Tibial artery (tissue), 4 donors: ENCODE measurements at places on chromosomes 2 and 18.

DNA sequence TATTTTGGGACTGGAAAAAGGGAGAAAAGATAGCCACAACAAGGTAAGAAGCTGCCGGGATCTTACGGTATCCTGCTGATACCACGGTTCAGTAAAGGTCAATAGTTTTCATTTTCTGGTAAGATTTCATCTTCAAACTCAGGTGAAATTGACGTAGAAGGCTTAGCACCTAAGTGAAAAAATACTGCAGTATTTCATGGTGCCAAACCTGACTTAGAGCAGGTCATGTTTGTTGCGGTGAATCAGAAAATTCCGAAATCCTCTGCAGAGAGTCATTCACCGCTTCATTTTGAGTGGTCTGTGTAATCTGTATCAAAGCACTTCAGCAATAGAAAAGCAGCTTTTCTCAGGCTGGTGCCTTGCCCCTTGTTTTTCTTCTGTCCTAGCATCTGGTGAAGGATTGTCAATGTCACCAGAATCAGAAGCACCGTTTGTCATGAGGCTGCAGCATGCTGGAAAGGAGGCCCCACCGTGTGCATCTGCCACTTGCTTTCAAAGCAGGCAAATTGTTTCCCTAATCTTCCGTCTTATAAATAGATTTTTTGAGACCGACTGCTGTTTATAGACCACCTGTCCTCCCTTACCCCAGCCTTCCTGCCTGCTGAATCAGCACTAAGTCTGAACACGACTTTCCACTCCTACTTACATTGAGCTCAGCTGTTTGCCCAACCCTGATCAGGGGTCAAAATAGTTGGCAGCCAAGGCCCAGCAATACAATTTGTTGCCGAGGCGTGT is 156.3 kb downstream of the EML6 start:
- no peak for DNase-seq

DNA sequence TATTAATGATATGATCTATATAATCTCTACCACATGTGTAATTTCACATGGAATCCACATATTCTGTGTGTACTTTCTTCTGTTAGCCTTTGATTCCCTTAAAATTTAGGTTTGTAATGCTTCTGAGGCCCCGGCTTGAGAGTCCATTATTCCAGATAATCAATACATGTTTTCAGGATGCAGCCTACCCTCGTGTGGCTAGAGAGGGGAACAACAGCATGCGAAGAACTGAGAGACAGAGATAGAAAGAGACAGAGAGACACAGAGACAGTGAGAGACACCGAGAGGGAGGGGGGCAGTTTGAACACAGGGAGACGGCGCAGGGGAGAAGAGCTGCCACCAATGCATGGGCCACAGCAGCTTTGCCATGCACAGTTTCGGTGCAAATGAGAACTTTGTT is 185.4 kb downstream of the SNTG2 start:
- DNase-seq = no peak

DNA sequence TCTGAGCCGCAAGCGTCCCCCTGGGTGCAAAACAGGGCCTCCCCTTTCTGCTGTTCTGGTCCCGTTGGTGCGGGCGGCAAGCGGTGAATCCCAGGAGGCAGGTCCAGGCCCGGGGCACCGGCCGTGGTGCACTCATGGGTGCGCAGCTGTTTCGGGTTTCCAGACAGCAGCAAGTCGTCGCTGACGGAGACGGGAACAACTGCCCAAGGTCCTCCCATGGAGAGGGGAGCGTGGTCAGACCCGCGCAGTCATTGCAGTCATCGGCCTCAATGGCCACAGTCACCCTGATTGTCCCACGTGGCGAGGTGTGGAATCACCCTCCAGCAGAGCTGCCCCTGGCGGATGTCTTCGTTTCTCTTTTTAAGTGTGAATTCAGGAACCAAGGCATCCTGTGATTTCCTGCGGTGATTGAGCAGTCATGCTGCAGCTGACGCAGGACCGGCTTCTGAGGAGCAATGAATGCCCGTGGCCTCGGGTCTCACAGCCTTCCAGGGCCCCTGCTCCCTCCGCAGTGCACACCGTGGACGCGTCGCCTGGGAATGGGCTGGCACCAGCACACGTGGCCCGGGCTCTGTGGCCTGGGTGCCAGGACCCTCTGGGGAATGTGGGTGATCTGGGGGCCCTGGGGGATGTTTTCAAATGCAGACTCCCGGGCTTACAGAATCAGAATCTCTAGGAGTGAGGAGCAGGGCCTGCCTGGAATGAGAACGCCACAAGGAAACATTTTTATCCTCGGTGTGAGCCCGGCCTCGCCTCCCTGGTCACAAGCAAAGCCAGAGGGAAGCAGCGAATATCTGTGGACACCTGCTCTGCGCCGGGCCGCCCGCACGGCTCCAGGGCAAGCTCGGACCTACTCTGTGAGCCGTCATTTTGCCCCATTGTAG is 244.2 kb upstream of the SALL3 start:
- DNase-seq = no peak

DNA sequence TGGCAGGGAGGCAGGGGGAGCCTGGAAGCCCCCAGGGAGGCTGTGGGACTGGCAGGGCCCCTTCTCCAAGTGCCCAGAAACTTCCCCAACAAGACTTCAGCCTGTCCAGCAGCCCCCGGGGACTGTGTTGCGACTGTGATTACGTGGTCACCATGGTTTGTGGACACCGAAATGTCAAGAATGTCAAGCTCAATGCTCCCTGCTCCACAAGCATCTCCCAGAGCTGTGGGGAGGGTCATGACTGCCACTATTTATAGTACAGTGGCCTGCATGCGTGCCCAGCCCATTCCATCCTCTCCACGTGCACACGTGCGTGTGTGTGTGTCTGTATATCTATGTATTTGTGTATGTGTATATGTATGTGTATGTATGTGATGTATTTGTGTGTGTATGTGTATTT is 93.8 kb upstream of the MBOAT2 start:
- no peak for DNase-seq

GRCh38 chr2:28956415-28956826 is 24.7 kb upstream of the TOGARAM2 start:
- DNase-seq = no peak

- DNase-seq = no peak
These were observed 15.3 kb downstream of the FAM168B start for GRCh38 chr2:131077966-131078365.

GRCh38 chr2:64328756-64329155 is 125.2 kb upstream of the LGALSL start:
- no peak for DNase-seq

DNA sequence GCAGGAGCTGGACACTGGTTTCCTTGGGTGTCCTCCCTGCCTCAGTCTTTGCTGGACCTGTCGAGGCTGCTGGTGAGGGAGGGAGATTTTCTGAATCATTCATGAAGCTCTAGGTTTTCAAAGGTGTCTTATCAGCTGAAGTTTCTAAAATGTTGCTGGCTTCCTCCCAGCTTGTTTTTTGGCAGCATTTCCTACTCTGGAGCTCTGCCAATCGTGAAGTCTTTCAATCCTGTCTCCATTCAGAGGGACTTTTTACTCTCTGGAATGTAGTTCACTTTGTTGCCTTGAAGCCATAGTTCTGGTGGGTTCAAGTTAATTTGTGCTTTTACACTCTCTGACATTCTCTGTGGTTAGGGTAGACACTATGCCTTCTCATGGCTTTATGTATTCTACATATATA is 23.9 kb downstream of the SNTG2 start:
- DNase-seq = no peak

GRCh38 chr2:115083225-115083624 is 640.8 kb downstream of the DPP10 start:
- no peak for DNase-seq

DNA sequence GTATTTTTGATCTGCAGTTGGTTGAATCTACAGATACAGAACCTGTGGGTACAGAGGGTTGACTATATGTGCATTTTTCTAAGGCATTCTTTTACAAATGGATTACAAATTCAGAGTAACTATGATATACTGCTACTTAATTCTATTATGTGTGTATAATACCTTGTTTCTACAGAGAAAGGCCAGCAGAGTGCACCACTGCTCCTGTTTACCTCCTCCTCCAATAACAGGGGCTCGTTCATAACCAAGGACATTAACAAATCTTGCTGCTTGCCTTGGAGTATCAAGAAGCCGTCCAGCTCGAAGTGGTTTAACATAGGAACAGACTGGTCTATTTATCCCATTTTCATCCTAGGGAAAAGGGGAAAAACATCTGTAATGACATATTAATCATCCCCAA is 16.4 kb downstream of the CEP76 start:
- DNase-seq = no peak

GRCh38 chr2:237858294-237859081 is 935 bp upstream of the RAMP1 start:
- DNase-seq = peak; percentile 69

- no peak for DNase-seq
These were observed 27.1 kb upstream of the SOX11 start for GRCh38 chr2:5665066-5665465.

GRCh38 chr2:23592898-23593751 is 208.1 kb downstream of the KLHL29 start:
- no peak for DNase-seq

- no peak for DNase-seq
These were observed 32.9 kb upstream of the PPM1B start for GRCh38 chr2:44135771-44136170.

GRCh38 chr2:146949400-146949799 is 895.4 kb upstream of the ACVR2A start:
- no peak for DNase-seq

GRCh38 chr2:30368258-30368657 is 78.8 kb upstream of the LCLAT1 start:
- peak; percentile 30 for DNase-seq

DNA sequence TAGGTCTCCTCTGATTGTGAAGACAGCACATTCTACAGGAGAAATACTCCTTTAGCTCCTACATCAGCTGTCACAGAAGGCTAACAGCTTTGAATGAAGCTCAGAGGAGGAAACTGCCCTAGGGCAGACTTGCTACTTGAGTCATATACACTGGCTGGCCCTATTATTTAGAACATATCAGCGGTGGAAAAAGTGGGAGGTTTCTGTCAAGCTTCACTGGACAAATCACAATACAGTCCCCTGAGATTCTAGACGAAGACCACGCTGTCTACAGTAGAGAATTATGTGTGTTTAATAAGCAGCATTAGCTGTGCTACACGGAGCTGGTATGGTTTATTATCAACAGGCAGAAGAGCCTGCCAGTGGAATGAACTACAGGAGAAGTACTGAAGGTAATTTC is 230.9 kb upstream of the FSIP2 start:
- DNase-seq = no peak

DNA sequence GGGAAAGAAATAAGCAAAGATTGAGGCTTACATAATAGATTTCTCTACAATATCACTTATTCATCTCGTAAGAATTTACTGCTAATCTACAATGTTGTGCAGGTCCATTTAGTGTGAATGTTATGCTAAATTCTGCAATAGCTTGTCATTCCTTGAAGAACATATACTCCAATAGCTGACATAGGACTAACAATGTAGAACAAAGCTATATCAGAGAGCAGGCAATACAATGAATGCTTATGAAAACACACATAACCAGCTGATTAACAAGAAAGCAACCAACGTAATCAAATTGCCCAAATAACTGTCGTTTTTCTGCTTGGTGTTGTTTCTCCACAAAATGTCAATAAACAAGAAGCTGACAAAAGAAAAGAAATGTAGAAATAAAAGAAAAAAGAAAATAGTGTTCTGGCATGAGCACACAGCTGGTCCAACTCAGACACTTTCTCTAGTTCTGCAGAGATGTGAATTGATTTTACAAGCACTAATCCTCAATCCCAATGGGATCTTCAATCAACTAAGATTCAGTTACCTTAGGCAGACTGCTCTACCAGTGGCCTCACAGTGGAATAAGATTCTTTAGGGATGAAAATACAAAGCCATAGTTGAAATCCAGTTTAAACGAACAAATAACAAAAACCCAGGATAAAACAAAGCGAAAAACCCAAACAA is 1024.7 kb upstream of the PIK3C3 start:
- DNase-seq = no peak

DNA sequence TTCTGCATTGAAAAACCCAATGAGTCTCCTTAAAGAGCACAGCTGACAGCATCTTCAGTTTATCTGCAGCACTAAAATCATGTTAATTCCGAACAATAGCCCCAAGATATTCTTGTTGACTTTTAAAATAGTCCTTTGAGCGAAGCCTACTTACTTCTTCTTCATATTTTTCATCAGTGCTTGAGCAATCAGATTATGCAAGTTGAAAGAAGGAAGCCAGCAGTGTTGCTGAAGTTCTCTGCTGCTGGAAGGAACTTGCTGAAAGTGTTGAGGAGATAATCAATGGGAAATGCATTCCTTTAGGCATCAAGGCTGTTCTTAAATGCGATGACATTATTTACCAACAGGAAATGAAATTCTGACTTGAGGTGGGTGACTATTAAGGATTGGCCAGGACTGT is 105.9 kb upstream of the SNTG2 start:
- DNase-seq = no peak

- no peak for DNase-seq
These were observed 150.5 kb downstream of the MBP start for GRCh38 chr18:76982038-76982437.

DNA sequence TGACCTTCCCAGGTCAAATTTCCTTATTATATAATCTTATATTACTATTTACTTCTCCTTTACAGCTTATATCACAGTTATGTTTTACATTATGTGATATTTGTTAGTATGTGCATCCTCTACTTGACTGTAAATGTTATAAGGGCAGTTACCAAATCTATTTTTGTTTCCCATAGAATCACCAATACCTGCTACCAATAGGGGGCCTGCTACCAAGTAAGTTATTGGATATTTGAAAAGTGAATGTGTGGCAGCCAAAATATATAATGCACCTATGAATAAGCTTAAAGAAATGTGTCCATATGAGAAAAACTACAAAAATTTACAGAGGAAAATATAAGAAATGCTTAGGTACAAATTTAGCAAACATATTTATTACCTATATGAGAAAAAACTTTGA is 23.9 kb upstream of the CTAGE1 start:
- no peak for DNase-seq

DNA sequence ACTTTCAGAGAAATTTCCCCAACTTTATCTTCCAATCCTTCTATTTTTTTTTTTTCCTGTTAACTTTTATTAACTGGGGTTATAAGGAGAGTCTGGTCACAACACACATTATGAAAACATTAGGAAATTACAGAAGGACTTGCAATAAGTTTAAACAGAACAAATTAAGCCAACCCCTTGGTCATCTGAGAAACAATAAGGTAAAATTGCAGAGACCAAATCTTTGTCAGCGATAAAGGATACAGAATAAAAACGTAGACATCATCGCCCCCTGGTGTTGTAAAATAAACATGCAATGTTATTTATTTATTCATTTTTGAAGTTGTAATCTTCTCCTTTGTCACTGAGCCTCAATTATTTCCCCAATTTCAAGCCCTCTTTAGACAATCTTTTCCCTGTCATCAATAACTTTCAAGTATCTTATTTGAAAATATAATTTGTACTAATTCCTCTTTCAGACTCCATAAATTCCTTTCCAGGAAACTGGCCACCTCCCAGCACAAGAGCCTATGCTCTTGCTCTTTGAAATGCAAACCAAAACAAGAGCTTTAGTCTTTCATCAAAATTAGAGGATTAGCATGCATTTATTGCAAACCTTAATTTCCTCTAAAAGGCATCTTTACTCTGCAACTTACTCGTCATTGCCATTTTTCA is 19.5 kb downstream of the G6PC2 start:
- DNase-seq = no peak
